Stimulated activated naive B cell treated with anti-CD40 and anti-IgM and Interleukin-4, amounts not matched to agents 10 μg/mL and 1 μg/mL and 100 μg/mL, for 72 hours (primary cell): ENCODE measurements at places on chromosomes 5 and 9.

- H3K4me3 ChIP-seq: no peak overlapping the region
- H3K27me3 ChIP-seq: no peaks in the 10 kb centered on the region
- no peak overlapping the region for H3K27ac ChIP-seq
- DNase-seq: no peak
- H3K36me3 ChIP-seq: peaks cover 70% of the 10 kb centered on the region
These were observed 386.7 kb downstream of the KDM4C start for GRCh38 chr9:7144265-7145046.

GRCh38 chr5:14236757-14237156, 93.6 kb downstream of the TRIO start:
- no peak overlapping the region for H3K4me3 ChIP-seq
- no peaks in the 10 kb centered on the region for H3K27me3 ChIP-seq
- peaks cover 35% of the 10 kb centered on the region for H3K4me1 ChIP-seq
- H3K27ac ChIP-seq: no peak overlapping the region
- no peak for DNase-seq

DNA sequence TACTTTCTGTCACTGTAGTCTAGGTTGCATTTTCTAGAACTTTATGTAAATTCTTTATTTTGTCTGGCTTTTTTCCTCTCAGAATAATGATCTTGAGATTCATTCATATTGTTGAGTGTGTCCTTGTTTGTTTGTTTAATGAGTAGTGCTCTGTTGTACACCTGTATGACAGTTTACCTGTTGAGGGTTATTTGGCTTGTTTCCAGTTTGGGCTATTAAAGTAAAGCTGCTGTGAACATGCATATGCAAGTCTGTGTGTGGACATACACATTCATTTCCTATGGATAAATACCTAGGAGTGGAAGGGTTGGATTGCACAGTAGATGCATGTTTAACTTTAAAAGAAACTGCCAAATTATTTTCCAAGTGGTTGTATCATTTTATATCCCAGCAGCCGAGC, 30.4 kb downstream of the MVB12B start:
- H3K4me1 ChIP-seq: no peaks in the 10 kb centered on the region
- H3K27me3 ChIP-seq: no peaks in the 10 kb centered on the region

DNA sequence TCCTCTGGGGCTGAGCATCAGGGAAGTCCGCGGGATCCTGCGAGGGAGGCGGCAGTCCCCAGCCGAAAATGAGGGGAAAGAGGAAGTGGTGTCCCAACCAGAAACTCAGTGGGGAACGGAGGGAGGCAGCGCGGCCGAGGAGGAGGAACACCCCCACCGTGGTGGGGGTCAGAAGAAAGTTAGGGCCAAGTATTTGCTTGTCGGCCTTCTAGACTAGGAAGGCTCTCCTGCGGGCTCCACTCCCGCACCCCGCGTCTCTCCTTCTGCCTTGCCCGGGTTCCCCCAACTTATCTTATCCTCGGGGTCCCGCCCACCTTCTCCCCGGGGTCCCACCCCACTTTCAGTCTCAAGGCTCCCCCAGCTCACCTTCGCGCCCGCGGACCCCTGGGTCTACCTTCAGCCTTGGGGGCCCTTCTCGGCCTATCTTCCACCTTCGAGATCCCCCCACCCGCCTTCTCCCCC, 557 bp upstream of the PHF2 start:
- H3K4me3 ChIP-seq: peak overlapping the region; percentile 92
- peaks cover 4% of the 10 kb centered on the region for H3K36me3 ChIP-seq
- no peaks in the 10 kb centered on the region for H3K27me3 ChIP-seq
- peak overlapping the region; percentile 95 for H3K27ac ChIP-seq
- H3K4me1 ChIP-seq: peaks cover 49% of the 10 kb centered on the region
- peak; percentile 28 for DNase-seq

- DNase-seq: no peak
- no peaks in the 10 kb centered on the region for H3K36me3 ChIP-seq
- H3K4me1 ChIP-seq: peaks cover 5% of the 10 kb centered on the region
- H3K27ac ChIP-seq: peak overlapping the region; percentile 17
- peaks cover 49% of the 10 kb centered on the region for H3K27me3 ChIP-seq
These were observed 20.0 kb upstream of the NPM1 start for GRCh38 chr5:171367424-171368370.

DNA sequence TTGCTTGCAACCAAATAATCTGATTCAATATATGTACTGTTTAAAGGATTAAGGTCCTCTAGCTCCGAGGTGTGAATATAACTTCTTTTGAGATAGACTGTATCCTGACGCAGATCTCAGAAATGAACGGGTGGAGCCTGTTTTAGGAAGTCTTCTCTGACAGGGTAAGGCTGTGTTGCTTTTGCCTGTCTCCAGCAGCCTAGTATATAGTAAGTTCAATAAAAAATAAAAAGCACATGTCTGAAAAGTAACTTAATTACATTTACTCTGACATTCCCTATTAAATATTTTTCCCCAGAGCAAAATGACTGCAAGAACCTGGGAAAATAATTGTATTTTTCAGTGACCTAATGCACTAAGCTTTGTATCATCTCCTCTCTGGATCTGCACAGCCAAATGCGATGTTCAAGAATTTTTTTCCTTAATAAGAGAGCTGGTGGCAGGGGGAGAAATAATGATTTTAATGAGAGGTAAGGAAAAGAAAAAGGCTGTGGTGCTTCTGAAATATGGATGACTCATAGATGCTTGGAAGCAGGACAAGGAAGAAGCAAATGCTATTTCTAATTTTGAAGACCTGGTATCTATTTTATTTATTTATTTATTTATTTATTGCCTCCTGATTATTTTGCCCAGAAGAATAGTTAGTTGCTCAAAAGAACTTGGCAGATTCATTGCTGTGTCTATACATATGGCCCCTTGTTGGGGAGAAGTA, 7.3 kb downstream of the PPP3R2 start:
- no peaks in the 10 kb centered on the region for H3K36me3 ChIP-seq
- H3K27me3 ChIP-seq: peaks cover 23% of the 10 kb centered on the region
- H3K4me3 ChIP-seq: no peak overlapping the region
- no peak for DNase-seq

GRCh38 chr5:122493091-122494021, 181.3 kb downstream of the SNCAIP start:
- peaks cover 17% of the 10 kb centered on the region for H3K27me3 ChIP-seq
- H3K27ac ChIP-seq: no peak overlapping the region
- DNase-seq: no peak
- no peak overlapping the region for H3K4me3 ChIP-seq
- H3K4me1 ChIP-seq: peaks cover 11% of the 10 kb centered on the region
- peaks cover 1% of the 10 kb centered on the region for H3K36me3 ChIP-seq

DNA sequence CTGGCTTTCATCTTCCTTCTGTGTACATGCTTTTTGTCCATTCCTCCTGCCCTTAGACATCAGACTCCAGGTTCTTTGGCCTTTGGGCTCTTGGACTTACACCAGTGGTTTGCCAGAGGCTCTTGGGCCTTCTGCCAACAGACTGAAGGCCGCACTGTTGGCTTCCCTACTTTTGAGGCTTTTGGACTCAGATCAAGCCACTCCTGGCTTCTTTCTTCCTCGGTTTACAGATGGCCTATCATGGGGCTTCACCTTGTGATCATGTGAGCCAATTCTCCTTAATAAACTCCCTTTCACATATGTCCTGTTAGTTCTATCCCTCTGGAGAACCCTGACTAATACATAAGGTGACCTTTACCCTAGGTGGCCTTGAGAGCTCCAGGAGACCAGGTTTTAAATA, 189.1 kb upstream of the CCNG1 start:
- H3K36me3 ChIP-seq: no peaks in the 10 kb centered on the region
- no peaks in the 10 kb centered on the region for H3K4me1 ChIP-seq
- no peak overlapping the region for H3K4me3 ChIP-seq
- no peak overlapping the region for H3K27ac ChIP-seq
- no peaks in the 10 kb centered on the region for H3K27me3 ChIP-seq

GRCh38 chr5:97501286-97501964, 318.4 kb upstream of the RIOK2 start:
- no peaks in the 10 kb centered on the region for H3K36me3 ChIP-seq
- no peaks in the 10 kb centered on the region for H3K27me3 ChIP-seq
- H3K27ac ChIP-seq: no peak overlapping the region
- H3K4me3 ChIP-seq: no peak overlapping the region

DNA sequence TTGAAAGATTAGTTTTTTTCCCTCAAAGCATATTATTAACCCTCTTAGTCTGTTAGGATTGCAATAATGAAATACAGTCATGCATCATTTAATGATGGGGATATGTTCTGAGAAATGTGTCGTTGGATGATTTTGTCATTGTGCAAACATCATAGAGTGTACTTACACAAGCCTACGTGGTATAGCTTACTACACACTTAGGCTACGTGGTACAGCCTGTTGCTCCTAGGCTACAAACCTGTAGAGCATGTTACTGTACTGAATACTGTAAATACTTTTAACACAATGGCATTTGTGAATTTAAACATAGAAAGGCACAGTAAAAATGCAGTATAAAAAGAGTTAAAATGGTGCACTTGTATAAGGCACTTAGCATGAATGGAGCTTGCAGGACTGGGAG, 132.7 kb downstream of the PDE8B start:
- DNase-seq: no peak
- H3K4me3 ChIP-seq: no peak overlapping the region
- H3K27ac ChIP-seq: no peak overlapping the region
- no peaks in the 10 kb centered on the region for H3K4me1 ChIP-seq
- H3K36me3 ChIP-seq: no peaks in the 10 kb centered on the region

DNA sequence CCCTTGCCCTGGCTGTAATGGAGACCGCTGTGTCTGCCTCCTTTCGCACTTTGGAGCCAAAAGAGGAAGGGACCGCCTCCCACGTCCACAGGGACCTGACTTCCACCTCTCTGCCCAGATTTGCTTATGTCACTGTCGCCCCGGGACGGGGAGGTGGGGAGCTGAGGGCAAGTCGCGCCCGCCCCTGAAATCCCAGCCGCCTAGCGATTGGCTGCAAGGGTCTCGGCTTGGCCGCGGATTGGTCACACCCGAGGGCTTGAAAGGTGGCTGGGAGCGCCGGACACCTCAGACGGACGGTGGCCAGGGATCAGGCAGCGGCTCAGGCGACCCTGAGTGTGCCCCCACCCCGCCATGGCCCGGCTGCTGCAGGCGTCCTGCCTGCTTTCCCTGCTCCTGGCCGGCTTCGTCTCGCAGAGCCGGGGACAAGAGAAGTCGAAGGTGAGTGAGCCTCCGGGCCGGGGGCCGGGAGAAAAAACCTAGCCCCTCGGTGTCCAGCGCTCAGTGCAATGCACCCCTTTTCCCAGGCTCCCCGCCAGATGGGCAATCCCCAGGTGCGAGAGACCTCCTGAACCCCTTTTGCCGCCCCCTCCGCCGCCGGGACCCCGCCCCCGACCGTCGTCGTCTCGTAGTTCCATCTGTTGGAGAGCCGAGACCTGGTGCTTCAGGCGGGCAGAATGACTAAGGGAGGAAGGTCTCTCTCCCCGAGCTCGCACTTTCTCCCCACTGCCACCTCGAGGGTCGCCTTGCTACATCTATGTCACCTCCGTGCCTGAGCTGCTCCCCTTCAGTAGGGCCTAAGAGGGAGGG, at the start of gene GPX3:
GPX3 (plus strand) TSS at position 288 of the 807 bp plus-strand sequence; CDS start at position 352, 64 bp downstream.
- peak; percentile 53 for DNase-seq
- H3K36me3 ChIP-seq: peaks cover 36% of the 10 kb centered on the region
- no peaks in the 10 kb centered on the region for H3K27me3 ChIP-seq
- H3K4me1 ChIP-seq: peaks cover 36% of the 10 kb centered on the region
- H3K27ac ChIP-seq: peak within 1 kb of the TSS; percentile 92

DNA sequence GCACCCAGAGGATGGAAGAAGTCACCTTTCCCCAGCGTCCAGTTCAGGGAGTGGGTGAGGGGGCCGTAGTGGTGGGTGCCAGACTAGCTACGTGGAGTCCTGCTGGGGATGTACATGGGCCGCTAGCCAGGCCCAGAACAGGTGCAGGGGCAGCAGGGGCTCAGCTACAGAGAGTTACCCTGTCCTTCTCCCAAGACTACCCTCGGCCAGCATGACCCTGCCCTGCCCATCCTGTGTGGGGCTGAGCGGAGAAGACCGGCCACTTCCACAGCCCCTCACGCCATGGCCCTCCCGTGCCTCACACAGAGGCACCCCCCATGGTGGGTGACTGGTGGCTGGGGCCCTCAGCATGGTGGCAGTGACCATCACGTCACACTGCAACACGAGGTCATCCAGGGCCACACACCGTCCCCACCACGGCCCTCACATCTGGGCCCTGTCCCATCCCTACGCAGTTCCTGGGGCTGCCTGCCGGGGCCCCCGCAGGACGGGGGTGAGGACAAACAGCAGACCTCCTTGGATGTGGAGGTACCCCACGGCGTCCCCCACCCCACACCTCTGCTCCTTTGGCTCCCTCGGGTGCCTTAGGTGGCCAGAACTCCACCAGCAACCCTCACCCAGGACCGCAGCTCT, 977 bp upstream of the DPP7 start:
- no peak for DNase-seq
- H3K27me3 ChIP-seq: no peaks in the 10 kb centered on the region
- peaks cover 14% of the 10 kb centered on the region for H3K4me1 ChIP-seq
- peak overlapping the region; percentile 70 for H3K4me3 ChIP-seq

DNA sequence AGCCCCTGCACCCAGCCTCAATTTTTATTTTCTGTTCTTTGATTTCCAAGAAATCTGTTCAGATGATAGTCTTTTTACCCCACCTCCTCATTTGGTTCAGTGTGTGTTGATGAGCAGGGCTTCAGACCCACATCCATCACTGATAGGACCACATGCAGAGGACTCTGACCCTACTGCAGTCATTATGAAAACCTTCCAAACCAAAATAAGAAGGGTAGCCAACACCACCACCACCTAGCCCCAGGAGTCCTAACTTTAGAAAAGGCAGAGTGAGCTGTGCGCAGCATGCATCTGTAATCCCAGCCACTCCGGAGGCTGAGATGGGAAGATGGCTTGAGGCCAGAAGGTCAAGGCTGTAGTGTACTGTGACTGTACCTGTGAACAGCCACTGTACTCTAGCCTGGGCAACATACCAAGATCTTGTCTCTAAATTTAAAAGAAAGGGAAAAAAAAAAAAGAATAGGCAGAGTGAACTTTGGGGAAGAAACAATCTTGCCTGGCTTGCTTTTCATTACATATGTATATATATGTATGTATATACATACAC, 13.0 kb downstream of the CDKN2AIPNL start:
- peaks cover 22% of the 10 kb centered on the region for H3K4me1 ChIP-seq
- no peak for DNase-seq
- no peak overlapping the region for H3K4me3 ChIP-seq
- H3K27me3 ChIP-seq: no peaks in the 10 kb centered on the region
- H3K36me3 ChIP-seq: peaks cover 40% of the 10 kb centered on the region
- H3K27ac ChIP-seq: peak overlapping the region; percentile 57

GRCh38 chr5:157172403-157172802, 6.3 kb upstream of the GARIN3 start:
- peak overlapping the region; percentile 90 for H3K27ac ChIP-seq
- H3K4me3 ChIP-seq: peak overlapping the region; percentile 58
- peaks cover 8% of the 10 kb centered on the region for H3K36me3 ChIP-seq
- H3K27me3 ChIP-seq: no peaks in the 10 kb centered on the region
